ENCODE measurements at places on chromosomes 5 and 9.

GRCh38 chr5:69450116-69450515 is 35.2 kb downstream of the MARVELD2 start:
- no peak for DNase-seq

DNA sequence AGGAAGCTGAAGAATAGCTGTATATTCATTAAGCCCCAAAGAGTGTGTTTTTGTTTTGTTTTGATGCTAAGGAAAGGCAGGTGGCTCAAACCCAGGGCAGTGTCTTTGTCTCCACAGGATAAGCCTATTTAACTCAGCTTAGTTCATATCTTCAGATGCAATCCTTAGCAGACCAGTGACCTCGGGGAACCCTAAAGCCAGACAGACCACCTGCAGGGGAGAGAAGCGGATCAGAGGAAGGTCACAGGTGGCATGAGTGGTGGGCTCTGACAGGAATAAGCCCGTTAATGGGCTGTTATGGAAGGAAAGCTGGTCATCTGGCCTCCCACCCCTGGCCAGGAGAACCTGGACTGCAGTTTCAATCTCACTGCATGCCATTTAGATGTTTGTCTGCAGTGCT is 30.8 kb downstream of the TAS2R1 start:
- no peak for DNase-seq

GRCh38 chr9:111094433-111094924 is 56.2 kb upstream of the LPAR1 start:
- no peak for DNase-seq

DNA sequence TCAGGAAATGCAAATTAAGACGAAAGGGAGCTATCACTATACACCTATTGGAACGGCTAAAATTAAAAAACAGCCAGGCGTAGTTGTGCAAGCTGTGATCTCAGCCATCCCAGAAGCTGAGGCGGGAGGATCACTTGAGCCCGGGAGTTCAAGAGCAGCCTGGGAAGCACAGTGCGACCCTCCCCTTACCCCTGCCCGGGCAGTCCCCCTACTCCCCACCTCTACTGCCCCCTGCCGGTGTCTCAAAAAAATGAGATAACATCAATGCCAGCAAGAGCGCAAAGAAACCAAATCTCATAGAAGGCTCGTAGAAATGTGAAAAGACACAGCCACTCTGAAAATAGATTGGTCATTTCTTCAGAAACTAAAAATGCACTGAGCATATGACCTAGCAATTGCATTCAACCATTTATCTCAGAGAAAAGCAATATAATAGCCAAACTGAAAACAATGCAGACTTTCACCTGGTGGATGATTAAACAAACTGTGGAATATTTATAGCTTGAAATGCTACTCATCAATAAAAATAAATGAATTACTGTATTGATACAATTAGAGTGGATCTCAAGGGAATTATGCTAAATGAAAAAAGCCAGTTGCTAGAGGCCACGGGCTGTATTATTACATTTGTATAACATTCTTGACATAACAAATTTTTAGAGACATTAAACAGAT is 20.6 kb downstream of the OR2V2 start:
- no peak for DNase-seq

DNA sequence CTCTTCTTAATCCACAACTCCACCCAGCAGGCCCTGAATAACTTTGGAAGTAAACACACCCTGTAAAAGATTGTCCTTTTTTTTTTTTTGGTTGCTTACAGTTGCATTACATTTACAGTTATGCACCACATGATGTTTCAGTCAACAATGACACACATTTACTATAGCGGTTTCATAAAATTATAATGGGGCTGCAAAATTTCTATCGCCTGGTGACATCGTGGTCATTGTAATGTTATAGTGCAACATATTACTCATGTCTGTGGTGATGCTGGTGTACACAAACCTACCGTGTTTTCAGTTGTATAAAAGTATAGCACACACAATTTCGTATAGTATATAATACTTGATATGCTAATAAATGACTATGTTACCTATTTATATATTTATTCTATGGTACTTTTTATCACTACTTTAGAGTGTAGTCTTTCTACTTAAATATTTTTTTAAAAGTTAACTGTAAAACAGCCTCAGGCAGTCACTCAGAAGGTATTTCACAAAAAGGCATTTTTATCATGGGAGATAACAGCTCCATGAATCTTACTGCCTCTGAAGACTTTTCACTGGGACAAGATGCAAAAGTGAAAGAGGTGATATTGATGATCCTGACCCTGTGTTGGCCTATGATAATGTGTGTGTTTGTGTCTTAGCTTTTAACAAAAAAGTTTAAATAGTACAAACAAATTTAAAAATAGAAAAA is 695.4 kb upstream of the CDH18 start:
- no peak for DNase-seq

GRCh38 chr5:170633235-170634081 is 129.6 kb downstream of the KCNIP1 start:
- DNase-seq, result peak; percentile 11

- no peak for DNase-seq
Measured at GRCh38 chr9:71814226-71814625, 45.9 kb upstream of the CEMIP2 start.

DNA sequence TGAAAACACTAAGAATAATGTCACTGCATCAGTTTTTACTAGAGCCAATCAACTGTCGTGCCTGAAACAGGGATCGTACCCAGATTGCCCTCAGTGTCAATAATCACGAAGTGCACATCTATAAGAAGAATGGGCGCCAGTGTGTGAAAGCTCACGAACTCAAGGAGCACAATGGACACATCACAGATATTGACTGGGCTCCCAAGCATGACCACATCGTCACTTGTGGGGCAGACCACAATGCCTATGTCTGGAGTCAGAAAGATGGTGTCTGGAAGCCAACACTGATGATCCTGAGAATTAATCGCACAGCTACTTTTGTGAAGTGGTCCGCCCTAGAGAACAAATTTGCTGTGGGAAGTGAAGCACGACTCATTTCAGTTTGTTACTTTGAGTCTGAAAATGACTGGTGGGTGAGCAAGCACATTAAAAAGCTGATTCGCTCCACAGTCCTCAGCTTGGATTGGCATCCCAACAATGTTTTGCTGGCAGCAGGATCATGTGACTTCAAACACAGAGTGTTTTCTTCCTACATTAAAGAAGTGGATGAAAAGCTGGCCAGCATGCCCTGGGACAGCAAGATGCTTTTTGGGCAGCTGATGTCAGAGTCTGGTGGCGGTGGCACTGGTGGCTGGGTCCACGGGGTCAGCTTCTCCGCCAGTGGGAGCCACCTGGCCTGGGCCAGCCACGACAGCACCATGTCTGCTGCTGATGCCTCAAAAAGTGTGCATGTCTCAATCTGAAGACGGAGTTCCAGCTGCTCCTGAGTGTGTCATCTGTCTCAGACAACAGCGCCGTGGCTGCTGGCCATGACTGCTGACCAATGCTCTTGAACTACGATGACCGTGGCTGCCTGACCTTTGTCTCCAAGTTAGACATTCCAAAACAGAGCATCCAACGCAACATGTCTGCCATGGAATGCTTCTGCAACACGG is 32.2 kb downstream of the NSA2 start:
- DNase-seq, result no peak

DNA sequence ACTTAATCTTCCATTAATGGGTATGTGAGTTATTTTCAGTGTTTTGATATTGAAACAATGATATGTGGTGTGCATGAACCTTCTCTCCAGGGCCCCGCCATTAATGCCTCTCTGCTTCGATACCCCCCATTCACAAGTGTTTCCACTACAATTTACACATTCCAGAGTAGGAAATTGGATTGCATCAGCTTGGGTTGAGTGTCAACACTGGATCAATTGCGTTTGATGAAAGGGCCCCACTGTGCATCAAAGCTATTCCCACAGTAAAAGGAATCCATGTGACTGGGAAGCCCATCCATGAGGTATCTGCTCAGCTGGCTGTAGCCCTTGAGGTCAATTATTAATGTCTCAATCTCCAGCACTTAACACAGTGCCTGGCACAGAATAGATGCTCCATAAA is 17.8 kb upstream of the LVRN start:
- DNase-seq, result no peak

DNA sequence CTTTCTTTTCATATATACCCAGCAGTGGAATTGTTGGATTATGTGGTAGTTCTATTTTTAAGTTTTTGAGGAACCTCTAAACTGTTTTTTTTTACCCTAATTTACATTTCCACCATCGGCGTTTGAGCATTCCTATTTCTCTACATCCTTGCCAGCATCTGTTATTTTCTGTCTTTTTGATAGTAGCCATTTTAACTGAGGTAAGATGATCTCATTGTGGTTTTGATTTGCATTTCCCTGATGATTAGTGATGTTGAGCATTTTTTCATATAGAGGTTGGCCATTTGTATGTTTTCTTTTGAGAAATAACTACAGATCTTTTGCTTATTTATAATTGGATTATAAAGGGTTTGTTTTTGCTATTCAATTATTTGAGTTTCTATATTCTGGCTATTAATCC is 71.7 kb upstream of the TNC start:
- DNase-seq, result no peak

DNA sequence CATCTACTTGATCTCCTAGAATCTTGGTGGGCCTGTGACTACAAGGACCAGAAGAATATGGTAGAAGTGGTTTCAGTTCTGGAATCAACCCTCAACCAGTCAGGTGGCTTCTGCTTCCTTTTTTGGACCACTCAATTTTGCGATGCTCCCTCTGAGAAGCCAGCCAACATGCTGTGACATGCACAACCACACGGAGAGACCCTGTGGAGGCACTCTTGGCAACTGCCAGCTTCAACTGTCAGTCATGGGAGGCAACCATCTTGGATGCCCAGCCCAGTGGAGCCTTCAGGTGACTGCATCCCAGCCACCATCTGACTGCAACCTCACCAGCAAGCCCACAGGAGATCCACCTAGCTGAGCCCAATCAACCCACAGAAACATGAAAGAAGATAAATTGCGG is 137.3 kb downstream of the FAM114A2 start:
- no peak for DNase-seq

DNA sequence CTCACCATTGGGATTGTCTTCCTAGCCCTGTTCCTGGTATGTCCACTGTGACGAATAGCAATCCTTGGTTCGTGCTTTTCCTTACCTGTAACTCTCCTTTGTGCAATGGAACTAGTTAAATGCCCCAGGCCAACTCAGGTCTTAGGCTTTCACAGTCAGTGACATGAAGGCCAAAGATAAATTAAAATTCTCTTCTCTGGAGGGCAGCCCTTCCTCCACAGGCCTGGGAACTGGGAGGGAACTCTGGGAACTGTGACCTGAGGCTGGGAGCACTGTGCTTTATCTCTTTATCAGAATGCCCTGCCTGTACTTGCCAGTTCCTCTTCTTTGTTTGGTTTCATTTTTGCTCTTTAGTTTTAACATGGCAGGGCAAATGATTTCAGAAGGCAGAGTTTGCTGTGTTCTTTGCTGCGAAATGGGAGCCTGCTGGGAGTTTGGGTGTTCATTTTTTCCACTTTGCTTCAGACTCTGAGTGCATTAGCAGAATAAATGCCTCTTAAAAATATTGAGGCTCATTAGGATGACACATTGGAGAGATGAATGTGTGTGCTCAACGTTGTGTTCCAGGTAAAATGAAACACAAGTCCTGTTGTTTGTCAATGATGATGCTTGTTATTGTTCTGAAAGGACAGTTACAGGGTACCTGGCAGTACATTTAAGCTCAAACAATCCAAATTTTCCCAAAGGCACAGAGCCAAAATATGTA is 118.1 kb downstream of the NUDT12 start:
- no peak for DNase-seq

GRCh38 chr5:43156388-43156787 is 35.6 kb upstream of the NIM1K start:
- DNase-seq, result no peak

GRCh38 chr9:136726631-136727191 is 14.3 kb downstream of the DIPK1B start:
- DNase-seq, result no peak

Data from DMS79 (cell line).